ENCODE measurements at places on chromosomes 4 and X.

- DNase-seq = no peak
Observed at GRCh38 chr4:70979445-70980008, 13.9 kb upstream of the DCK start.

DNA sequence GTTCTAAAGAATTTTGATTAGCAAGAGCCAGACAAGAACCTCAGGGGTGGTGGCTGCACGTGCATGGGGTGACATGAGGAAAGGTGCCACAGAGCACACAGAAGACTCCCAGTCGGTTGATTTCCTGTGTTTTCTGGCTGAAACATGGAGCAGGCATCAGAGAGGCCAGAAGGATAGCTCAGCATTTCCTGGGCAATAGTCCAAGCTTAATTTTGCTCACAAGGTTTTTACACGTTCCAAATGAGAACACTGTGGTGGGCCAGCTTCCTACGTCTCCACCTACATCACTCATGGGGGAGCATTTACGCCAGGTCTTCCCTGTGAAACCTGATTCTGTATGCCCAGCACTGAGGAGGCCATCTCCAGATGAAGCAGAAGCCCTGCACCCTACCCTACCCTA lies 212.5 kb upstream of the CLNK start:
- no peak for DNase-seq

- no peak for DNase-seq
Observed at GRCh38 chr4:10302096-10302495, 155.1 kb downstream of the ZNF518B start.

DNA sequence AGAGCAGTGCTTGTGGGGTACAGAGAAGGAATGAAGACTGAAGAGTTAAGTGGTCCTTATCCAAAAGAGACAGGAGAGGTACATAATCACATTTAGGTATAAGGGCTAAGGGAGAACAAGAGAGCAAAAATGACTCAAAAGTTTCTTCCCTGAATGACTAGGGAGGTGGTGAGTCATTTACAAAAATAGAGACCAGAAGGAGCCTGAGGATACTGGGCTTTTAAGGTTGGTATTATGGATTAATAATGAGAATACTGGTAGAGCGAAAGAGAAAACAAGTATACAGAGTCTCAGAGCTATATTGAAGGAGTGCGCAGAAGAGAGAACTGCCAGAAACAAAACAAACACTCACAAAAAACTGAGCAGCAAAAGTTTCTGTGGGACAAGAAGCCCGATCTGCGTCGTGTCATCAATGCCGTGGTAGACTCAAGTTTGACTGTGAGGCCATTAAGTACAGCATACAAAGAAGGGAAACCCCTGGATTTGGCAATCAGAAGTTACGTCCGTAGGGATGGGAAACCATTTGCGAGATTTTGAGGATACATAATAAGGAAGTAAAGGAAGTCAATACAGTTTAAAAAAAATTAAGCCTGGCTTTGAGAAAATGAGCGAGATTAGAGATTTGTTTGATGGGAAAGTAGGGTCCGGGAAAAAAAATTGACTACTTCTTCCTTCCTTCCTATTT lies 129.1 kb upstream of the STIM2 start:
- no peak for DNase-seq

- no peak for DNase-seq
Observed at GRCh38 chr4:94650134-94650495, 107.6 kb upstream of the BMPR1B start.

DNA sequence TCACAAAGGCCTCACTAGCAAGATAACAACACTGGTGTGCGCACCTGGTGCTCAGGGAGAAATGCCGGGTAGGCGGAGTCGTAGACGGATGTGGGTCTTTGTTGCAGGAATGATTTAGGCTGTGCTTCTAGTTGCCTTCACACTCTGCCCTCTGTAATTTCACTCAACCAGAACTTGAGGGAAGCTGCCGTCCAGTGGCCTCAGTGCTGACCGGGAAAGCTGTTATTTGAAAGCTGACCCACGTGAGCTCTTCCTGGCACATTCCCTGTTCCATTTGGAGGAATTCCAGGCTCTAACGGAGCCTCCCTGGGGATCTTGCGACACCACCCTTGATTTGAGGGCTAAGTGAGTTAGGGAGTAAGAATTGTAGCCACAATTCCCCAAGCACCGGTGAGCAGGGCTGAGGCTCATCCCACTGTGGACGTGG lies 15.9 kb downstream of the SH3TC1 start:
- no peak for DNase-seq

DNA sequence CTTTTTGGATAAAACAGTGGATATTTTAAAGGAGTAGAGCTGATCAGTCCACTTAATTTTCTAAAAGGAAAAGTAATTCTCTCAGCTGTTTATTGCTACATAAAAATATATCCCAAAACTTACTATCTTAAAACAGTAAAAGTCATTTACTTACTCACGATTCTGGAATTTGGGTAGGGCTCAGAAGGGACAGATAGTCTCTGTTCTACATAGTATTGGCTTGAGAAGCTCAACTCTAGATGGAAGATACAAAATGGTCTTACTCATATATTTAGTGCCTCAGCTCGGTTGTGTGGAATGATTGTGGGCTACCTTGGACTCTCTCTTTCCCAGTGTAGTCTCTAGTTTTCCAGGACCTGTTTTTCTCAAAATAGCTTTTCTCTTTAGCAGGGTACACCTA lies 691.5 kb upstream of the POU3F4 start:
- DNase-seq = no peak

DNA sequence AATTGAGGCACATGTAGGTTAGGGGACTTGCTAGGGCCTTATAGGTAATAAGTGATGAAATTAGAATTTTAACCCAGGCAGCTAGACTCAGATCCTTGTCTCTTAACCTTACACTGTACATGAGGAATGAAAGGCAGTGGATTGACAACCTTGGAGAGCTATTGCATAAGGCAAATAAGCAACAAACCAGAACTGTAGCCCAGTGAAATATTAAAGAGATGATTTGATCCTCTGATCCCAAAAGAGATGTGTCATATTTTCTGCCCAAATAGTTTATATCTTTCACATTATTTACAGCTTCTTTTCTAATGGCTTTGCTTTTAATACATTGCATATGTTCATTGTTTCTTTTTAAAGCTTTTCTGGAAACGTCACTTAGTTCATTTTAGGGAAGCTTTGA lies 252.6 kb downstream of the ANK2 start:
- DNase-seq = no peak

DNA sequence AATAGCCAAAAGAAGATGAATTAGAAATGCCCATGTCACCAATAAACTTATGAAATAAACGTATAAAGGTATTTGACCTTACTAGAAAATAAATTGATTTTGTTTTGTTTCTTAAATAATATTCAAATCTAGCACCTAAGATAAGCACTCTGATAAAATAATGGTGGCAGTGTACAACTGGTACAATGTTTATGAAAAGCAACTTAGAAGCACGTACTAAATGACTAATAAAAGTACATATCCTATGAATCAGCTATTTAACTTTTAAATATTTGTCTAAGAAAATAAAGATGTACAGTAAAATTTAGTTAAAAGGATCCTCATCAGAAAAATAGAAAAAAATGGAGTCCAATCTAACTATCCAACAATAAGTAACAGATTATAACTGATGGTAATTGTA lies 6.7 kb downstream of the MANBA start:
- DNase-seq = no peak

DNA sequence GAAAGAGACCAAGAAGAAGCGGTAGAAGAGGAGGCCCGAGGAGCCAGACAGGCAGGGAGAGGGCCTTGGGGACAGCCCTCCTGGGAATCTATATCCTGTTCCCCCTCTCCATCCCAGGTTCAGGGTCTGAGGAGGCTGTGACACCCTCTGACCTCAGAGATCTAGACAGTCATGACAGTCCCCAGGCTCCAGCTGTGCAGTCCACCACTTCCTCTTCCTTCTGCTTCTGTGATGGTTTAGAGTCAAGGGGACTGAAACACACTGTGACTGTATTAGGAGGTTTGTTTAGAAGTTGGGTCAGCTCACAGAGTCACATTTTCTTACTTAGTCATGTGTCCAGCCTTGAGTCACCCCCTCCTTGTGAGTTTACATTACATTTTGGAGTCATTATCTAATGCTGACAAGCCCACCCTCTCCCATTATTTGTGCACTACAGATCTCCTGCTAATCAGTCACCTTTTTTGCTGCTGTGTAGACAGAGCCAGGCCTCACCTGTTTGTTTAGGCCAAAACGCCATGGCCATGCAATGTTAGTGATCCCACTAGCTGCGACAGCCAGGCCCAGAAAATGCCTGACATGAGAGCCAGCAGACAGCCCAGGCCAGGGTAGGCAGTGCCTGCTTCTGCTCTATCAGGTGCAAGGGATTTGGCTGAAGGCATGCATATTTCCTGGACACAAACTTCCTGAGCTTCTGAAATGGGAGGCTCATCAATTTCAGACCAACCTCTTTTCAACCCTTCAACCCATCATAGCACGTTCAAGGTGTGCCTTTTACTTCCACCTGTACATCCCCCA lies 26.0 kb downstream of the MANBA start:
- DNase-seq = no peak

- DNase-seq = peak; percentile 43
Observed at GRCh38 chrX:154443992-154444754, at the start of gene FAM50A. TSS of gene FAM50A (plus strand) at chrX:154444141. CDS start at chrX:154444236, 95 bp downstream.

- DNase-seq = no peak
Observed at GRCh38 chr4:18578307-18578706, 556.8 kb upstream of the LCORL start.

- DNase-seq = no peak
Observed at GRCh38 chr4:186341655-186342054, 75.7 kb downstream of the F11 start.

DNA sequence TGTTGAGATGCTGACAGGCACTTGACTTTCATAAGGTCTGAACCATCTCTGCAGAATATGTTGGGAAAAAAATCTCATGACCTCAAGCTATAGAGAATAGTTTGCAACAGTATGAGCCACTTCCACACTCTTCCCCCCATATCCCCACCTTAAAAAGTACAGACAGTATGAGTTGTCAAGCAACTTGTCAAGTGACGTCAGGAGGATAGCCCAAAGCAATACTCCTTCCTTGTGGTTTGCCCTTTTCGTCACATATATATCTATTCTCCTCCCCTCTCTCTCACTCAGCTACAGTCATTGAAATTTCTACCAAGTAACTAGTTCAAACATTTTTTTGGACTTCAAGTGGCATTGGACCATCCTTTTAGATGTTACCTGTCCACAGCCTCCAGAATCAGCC lies 67.7 kb downstream of the MCF2 start:
- DNase-seq = no peak

GRCh38 chrX:69034451-69034850 lies 130.8 kb downstream of the PJA1 start:
- no peak for DNase-seq

GRCh38 chr4:100269446-100269845 lies 79.2 kb upstream of the DDIT4L start:
- DNase-seq = no peak

- no peak for DNase-seq
Observed at GRCh38 chrX:112874614-112875013, 34.0 kb upstream of the AMOT start.

DNA sequence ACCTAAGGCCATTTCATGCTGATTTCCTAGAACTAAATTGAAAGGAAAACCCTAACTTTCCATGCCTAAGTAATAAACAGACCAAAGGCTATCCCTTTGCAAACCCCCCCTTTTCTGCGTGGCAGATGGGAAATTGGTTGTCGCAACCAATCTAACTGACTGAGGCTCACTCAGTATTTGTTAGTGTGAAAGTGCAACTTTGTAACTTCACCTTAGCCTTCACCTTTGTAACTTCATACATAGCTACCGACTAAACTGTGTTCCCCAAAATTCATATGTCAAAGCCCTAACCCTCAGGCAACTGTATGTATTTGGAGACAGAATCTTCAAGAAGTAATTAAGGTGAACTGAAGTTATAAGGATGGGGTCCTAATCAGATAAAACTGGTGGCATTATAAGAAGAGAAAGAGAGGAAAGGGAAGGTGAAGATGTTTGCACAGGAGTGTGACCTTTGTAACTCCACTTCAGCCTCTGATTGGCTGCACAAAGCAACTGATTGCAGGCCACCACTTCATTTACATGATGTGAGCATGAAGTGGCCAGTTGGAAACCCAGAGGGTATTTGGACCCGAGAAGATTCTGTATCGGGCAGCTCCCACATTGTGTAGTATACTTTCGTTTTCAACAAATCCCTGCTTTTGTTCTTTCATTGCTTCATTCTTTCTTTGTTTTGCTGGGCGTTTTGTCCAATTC lies 4.9 kb upstream of the TMEM33 start:
- no peak for DNase-seq

All from activated CD4-positive, CD25-positive, alpha-beta regulatory T cell (primary cell).